Type B pancreatic cell (in vitro differentiated cells): ENCODE measurements at places on chromosomes 12 and 14.

DNA sequence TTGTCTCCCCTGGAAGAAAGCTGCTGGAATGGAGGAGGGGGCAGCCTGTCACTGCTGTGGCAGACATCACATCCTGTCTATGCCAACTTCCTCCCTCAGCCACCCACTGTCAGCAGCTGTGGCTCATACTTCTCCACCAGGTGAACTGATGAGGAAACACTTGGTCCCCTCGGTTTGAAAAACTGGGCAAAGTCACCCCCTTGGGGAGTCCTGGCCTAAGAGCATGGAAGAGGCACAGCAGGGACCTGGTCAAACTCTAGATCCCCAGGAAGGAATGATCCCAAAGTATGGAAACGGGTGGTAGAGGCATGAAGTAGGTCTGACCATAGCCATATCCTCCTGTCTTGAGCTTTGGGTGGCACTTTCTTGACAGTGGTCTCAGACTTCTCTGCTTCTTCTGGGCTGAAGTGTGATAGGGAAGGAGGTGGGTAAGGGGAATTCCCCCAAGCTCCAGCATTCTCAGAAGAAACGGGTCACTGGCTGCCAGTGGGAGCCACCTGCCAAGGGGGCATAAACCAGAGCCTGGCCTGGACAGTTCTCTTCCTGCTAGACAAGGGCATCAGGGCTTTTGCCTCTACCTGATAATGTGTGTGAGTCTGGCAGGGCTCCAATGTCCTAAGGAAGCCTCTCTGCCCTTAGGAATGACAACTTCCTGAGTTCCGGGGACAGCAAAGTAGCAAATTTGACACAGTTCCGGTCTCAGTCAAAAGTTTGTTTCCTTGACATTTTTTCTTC lies 36.0 kb downstream of the FMNL3 start:
- no peak for DNase-seq

GRCh38 chr14:96797582-96798349 lies 584 bp downstream of the VRK1 start:
- DNase-seq = peak; percentile 71

DNA sequence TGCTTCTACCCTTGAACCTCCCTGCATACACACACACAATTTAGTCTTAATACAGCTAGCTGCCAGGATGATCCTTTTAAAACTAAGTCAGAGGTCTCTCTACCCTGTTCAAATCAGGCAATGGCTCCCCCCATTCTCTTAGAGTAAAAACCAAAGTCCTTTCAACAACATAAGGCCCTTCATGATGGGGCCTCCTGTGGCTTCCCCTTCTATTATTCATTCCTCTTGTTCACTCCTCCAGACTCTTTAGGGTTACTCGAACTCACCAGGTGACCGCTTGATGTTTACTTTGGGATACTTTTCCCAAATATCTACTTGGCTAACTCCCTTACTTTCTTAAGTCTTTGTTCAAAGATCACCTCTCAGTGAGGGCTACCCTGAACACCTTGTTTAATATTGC lies 30.4 kb downstream of the DENND5B start:
- DNase-seq = no peak

DNA sequence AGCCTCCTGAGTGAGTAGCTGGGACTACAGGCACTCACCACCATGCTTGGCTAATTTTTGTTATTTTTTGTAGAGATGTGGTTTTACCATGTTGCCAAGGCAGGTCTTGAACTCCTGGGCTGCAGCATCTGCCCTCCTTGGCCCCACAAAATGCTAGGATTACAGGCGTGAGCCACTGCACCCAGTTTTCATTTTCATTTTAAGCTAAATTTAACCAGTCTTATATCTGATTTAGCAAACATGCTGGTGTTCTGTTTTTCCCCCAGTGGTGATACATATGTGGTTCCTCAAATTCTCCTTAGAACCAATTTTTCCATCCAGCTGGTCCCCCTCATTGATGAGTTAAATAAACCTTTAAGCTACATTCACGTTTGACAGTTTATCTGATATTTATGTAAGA lies 43.8 kb upstream of the BICD1 start:
- DNase-seq = no peak

- DNase-seq = no peak
Observed at GRCh38 chr12:96401076-96401871, 1.0 kb upstream of the CDK17 start.

- no peak for DNase-seq
Observed at GRCh38 chr12:115790526-115790925, 487.0 kb downstream of the MED13L start.

GRCh38 chr12:48567731-48568130 lies 2.1 kb downstream of the LALBA start:
- DNase-seq = no peak

GRCh38 chr12:98256830-98257229 lies 258.6 kb upstream of the TMPO start:
- no peak for DNase-seq

GRCh38 chr12:118103601-118104382 lies at the start of gene VSIG10:
TSS of gene VSIG10 (minus strand) at chr12:118104011. CDS start at chr12:118103671, 340 bp downstream.
- DNase-seq = peak; percentile 73
